ENCODE measurements at places on chromosomes 3 and 15.

GRCh38 chr3:56611364-56611763 is 54.4 kb downstream of the CCDC66 start:
- DNase-seq, result no peak

DNA sequence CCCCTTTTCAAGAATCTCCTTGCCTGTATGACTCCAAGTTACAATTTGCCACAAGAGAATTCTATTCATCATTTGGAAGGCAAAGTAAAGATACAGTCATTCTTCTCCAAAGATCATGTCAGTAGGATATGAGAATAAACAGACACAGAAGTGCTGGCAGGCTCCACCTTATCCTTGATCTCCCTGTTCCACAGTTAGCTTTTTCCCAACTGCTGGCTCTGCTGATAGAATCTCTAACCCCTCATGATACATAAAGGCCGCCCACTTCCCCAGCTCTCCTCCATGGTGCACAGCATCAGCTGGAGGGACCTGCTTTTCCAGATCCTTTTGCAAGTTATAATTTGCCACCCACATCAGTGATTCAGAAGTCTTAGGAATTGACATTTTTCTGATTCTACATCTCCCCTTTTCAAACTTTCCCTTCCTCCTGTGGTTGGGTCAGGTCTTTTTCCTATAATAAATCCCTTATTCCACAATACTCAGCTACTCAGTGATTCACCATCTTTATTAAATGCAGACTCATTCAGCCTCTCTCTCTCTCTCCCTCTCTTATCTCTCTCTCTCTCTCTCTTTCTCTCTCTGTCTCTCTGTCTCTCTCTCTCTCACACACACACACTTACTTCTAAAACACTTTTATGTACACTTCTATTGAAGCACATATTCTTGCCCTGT is 465.4 kb downstream of the GBE1 start:
- DNase-seq, result no peak

GRCh38 chr3:69560116-69560515 is 174.2 kb upstream of the FRMD4B start:
- DNase-seq, result no peak

DNA sequence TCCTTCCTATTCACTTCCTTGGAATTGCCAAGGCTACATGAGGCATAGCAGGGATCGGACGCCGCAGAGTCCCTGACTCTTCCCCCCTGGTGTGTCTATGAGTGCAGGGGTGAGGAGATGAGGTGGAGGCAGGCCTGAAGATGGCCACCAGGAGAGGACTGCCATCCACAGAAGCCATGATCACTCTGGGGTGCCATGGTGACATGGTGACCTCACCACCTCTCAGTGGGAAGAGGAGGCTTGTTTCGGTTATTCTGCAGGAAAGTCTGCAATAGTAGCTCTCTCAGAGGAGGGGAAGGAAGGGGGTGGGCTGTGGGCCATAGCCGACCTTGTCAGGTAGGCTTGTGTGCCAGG is 57.0 kb upstream of the LIMD1 start:
- no peak for DNase-seq

GRCh38 chr15:89230277-89230676 is 8.9 kb upstream of the RLBP1 start:
- DNase-seq, result no peak

GRCh38 chr3:42005401-42005800 is 43.5 kb upstream of the ULK4 start:
- no peak for DNase-seq

- no peak for DNase-seq
These were observed 6.4 kb downstream of the EMC3 start for GRCh38 chr3:9980251-9980650.

GRCh38 chr15:69551391-69552056 is 98.9 kb downstream of the RPLP1 start:
- DNase-seq, result no peak

DNA sequence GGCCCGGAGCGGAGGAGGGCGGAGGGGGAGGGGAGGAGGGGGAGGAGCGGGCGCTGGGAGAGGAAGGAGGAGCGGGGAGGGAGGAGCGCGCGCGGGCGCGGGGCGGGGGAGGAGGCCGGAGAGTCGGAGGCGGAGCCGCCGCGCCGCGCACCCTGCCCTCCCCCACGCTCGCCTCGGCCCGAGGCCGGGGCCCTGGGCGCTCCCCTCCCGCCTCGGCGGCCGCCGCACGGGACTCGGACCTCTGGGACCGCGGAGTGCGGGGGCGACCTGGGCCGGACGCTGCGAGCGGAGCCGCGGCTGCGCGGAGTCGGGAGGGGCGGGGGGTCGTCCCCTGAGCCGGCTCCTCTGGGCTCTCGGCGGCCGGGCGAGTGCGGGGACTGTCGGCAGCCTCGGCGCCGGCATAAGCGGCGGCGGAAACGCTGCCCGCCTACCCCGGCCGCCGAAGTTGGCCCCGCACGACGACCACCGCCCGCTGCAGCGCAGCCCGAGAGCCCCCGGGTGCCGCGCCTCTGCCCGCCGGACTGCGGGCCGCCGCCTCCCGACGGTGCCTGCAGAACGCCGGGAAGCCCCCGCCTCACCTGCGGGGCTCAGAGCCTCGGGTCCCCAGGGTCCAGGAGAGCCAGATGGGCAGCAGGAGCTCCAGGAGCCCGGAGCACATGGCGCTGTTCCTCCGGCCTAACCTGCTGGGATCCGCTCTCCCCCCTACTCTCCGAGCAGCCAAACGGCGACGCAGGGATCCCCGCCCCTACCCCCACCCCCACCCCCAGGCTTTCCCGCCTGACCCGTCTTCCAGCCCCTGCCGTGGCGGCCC is 406 bp upstream of the GABRB3 start:
- DNase-seq, result no peak

- no peak for DNase-seq
These were observed 11.3 kb upstream of the ARHGEF3 start for GRCh38 chr3:56812754-56813652.

DNA sequence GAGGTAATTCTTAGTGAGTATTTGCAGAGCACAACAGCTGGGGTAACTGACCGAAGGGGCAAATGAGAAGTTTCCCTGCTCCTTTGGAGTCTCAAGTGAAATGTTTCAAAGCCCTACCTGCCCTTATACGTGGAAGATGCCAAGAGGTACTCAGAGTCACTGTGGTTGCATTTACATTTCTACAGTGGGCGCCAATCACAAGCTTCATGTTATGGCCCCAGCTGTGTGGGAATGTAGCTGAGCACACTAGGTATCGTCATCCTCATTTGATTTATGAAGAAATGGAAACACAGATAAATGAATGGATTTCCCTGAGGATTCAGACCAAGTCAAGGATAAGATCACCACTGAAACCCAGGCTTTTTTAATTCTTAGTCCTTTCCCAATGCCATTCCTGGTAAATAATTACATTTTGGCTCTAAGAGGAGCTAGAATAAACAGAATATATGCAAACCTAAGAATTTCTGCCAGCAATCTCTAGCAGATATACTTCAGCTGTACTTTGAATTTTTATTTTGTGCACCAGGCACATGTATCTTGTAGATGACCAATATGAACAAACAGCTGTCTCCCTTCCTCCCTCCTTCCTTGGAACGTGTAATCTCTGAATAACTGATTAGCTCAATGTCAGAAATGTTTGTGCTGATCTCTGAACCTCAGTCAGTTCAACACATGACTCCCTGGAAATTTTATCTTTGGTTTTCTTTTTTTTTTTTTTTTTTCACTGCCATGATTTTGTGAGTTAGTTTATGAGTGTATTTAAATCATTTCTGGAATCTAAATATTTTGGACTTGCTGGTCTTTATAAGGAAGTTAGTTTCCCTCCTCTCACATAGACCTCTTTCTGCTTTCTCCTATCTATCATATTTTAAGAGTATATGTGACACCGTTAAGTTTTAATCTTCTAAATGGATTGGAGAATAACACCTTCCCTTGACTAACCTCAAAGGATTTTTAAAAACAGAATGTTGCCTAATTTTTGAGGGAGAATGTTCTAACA is 69.2 kb downstream of the MAP2K5 start:
- DNase-seq, result no peak

- no peak for DNase-seq
These were observed 56.1 kb upstream of the UBE2E1 start for GRCh38 chr3:23749609-23750008.

DNA sequence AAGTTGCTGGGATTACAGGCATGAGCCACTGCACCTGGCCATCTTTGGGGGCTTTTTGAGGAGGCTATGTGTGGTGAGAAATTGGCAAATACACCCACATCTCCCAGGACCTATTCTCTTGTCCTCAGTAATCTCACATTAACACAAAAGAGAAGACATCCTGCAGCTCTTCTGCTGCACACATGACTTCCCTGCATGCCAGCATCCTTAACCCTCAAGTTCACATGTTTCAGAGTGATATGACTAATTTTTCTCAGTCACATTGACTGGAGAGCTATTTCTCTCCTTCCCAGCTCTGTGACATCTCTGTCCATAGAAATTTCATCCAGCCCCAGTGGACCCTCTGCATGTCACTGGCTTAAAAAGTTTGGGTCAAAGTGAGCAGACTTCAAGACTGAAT is 1.9 kb upstream of the SKIC8 start:
- DNase-seq, result no peak

DNA sequence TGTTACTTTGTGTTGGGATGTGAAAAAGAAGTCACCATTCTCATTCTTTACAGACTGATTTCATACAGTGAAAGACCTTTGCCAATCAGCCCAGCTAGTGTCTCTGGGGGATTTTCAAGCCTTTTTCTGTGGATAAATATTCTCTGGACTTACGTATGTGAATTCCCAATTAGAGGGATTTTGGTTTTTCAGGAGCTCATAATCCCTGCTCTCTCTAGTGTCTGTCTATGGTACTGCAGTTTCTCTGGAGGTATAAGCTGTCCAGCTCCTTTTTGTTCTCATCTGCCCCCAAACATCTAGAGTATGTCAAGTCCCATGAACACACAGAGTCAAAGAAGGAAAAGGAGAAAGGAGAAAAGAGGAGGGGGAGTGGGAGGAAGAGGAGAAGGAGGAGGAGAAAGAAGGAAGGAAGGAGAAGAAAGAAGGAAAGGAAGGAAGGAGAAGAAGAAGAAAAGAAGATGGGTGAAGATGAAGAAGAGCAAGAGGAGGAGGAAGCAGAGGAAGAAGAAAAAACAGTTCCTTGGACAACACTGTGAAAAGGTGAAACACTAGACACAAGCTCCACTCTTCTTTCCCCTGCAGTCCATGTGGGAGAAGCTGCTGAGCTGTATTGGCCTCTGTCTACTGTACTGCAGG is 218.6 kb downstream of the GREM1 start:
- no peak for DNase-seq

- no peak for DNase-seq
These were observed 26.8 kb downstream of the TRANK1 start for GRCh38 chr3:36918050-36918449.

GRCh38 chr15:59688423-59688781 is 718 bp downstream of the BNIP2 start:
- peak; percentile 26 for DNase-seq

GRCh38 chr3:90092994-90093393 is 985.6 kb downstream of the EPHA3 start:
- no peak for DNase-seq

DNA sequence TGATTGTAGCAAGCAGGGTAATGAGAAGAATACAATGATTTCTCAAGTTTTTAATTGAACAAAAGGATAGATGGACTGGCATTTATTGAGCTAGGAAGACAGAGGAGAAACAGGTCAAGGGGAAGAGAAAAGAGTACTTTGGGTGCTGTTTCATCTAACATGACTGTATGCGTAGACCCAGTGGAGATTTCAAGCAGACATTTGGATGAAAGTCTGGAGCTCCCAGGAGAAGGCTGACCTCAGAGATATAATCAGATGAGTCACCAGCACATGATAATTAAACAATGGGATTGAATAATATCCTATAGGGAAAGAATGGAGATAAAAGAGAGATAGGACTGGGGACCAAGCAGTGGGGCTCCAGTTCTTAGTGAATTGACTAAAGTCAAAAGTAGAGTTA is 194.9 kb downstream of the ARRDC4 start:
- no peak for DNase-seq

DNA sequence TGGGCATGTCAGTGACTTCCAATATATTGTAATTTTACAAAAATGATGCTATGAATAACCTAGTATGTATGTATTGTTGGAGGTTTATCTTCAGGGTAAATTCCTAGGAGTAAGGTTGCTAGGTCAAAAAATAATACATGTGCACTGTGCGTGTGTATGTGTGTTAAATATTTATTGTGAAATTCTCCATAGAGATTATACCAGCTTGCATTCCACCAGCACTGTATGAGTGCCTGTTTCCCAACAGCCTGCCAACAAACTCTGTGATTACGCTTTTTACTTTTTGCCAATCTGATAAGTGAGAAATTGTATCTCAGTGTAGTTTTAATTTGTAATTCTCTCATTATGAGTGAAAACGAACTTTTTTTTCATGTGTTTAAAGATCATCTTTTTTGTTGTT is 12.6 kb upstream of the IGF2BP2 start:
- no peak for DNase-seq

DNA sequence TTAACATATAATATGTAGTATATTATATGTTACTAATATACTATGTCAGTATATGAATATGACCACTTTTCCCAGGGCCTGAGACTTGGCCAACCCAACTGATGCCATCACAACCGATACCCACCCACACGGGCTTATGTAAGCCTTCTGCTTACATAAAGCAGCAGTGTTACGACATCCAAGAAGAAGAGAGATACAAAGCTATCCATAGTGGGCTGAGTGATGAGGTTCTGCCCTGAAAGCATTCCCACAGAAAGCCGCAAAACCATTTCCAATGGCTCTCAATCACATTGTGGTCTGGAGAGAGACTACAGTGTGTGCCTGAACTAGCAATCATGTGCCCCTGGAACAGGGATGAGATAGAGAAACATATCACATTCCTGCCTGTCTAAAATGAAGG is 177.9 kb downstream of the PLOD2 start:
- DNase-seq, result no peak

- DNase-seq, result no peak
These were observed 217.0 kb downstream of the PDCD6IP start for GRCh38 chr3:34015204-34016142.

DNA sequence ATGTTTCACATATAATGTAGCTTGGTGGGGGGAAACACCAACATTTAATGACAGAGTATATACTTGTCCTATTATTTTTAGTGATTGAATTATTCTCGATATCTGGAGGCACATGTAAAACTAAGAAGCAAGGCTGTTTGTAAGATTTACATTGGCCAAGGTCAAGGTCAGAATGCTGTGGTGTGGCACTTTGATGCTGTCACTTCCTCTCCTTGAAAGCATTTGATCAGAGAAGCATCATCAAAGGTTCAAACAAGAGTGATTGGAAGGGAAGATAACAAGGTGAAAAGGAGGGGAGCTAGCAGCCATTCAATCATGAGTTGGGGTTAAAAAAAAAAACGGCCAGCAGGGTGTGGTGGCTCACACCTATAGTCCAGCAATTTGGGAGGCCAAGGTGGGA is 26.4 kb downstream of the RTF1 start:
- DNase-seq, result no peak

DNA sequence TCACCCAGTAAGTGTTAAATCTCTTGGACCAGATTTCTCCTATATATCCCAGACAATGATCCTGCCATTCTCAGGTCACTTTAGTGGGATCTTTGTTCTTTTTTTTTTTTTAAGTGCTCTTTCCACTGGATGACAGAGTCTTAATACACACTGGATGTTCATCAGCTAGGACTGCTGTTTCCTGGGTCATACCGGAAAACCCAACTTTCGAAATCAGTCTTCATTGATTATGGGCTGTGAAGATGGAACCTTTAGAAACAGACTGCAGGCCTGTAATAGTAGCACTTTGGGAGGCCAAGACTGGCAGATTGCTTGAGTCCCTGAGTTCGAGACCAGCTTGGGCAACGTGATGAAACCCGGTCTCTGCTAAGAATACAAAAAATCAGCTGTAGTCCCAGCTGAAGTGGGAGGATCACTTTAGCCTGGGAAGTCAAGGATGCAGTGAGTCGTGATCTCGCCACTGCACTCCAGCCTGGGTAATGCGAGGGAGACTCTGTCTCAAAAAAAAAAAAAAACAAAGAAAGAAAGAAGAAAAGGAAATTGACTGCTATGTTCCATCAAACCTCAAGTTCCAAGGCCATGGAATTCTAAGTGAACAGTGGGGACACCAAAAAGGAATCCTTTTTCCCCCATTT is 2.3 kb downstream of the EOGT start:
- no peak for DNase-seq

Measured in effector CD4-positive, alpha-beta T cell (primary cell).